Activated naive CD4-positive, alpha-beta T cell treated with anti-CD3 and anti-CD28 coated beads, Interleukin-2, amount 10 ng/mL, durations not matched to agents 7 days and 5 days (primary cell): ENCODE measurements at places on chromosomes 11 and 22.

DNA sequence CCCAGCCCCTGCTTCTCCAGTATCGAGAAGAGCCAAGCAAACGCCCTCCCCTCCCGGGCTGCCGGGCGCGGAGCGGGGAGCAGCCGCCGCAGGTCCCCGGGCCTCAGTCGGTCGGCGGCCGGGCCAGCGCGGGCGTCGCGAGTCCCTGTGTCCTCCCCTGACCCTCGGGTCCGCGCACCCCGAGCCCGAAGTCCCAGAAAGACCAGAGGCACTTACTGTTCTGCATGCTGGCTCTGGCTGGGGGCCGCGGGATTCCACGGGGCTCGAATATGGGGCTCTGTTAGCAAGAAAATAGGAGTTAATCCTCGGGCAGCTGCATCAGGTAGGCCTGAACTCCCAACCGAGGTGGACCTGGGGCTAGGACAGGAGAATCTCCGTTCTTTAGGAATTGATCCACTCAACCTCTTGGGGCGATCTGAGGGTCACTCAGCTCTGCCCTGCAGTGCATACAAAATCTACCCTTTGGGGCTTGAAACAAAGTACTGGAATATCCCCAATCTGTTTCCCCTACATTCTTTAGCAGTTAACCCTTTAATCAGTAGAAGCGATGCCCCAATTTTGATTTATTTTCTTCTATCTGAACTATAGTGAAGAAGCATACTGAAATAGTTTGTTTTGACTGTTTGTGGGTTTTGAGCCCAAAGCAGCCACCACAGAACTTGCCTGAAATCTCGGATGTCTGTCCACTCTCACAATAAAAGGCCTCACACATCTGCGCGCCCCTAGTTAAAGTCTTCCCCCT lies 4.8 kb downstream of the PAX6 start:
- H3K27me3 ChIP-seq: peaks cover 97% of the 10 kb centered on the region
- no peak overlapping the region for H3K4me3 ChIP-seq

DNA sequence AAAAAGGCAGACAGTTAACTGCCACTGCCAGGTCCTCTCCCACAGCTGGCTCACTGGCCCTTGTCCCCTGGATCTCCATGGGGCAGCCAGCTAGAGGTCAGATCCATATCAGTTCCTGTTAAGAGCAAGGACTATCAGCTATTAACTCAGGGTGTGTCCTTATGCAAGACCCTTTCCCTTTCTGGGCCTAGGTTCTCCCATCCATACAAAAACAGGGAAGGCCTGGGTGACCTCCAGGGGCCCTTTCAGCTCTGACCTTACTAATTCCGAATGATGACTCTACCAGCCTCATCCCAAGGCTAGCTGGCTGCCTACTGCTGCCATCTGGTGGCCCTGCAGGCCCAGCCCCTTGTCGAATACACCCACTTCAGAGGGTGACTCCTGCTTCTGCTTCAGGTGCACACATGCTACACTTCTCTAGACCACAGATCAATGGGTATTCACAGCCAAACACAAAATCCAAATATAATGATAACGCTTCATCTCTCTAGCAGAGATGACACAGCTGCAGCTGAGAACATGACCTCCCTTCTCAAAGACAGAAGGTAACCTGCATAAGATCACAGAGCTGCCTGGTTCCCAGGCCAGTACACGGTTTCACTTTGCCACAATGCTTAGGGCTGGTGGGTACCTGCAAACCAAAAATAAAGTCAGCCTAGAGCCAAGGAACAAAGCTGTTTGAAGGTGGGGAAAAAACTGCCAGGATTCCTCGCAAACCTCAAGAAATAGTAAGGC lies 34.1 kb downstream of the SERGEF start:
- no peak overlapping the region for H3K4me3 ChIP-seq
- no peak overlapping the region for H3K27ac ChIP-seq
- peaks cover 7% of the 10 kb centered on the region for H3K36me3 ChIP-seq
- H3K27me3 ChIP-seq: no peaks in the 10 kb centered on the region

- no peak overlapping the region for H3K27ac ChIP-seq
- peaks cover 13% of the 10 kb centered on the region for H3K36me3 ChIP-seq
- no peaks in the 10 kb centered on the region for H3K27me3 ChIP-seq
These were observed 24.4 kb downstream of the AASDHPPT start for GRCh38 chr11:106101819-106102218.

DNA sequence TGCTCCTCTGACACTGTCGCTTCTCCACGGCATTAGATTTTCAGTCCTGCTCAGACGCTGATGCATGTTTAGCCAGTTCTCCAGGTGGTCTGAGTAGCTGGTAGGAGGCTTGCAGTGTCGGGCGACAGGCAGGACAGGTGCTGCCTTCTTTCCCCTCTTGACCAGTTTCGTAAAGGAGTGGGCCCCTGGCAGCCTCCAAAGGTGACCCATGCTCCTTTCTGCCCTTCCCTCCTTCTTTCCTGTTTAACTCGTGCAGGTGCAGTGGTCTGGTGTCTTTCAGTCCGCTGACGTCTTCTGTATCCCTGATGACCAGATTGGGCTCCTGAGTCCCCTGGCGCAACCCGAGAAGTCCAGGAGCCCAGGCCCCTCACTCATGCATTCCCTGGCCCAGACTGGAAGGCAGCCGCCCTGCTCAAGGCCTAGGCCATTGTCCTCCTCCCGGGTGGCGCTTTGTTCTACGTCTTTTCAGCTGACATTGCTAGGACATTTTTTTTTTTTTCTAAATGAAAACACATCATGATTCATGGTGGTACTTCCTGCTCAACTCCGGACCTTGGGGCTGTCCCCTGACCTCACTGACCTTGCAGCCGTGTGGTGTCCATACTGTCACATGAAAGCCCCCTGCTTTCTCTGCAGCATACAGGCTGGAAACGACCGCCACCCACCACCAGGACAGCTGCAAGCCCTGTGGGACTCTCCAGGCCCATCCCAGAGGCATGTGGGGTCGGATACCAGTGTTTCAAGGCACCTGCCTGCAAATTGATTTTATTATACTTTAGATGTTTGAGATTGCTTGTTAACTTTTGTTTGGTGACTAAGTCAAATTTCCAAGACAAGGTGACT lies 25.5 kb upstream of the TXNRD2 start:
- no peak overlapping the region for H3K4me3 ChIP-seq
- DNase-seq: no peak
- H3K27me3 ChIP-seq: no peaks in the 10 kb centered on the region
- H3K27ac ChIP-seq: no peak overlapping the region
- peaks cover 8% of the 10 kb centered on the region for H3K4me1 ChIP-seq
- H3K36me3 ChIP-seq: peaks cover 6% of the 10 kb centered on the region

GRCh38 chr22:37211866-37212173 lies 457 bp downstream of the SSTR3 start:
- no peak for DNase-seq
- H3K4me3 ChIP-seq: no peak overlapping the region
- H3K27ac ChIP-seq: no peak overlapping the region
- peaks cover 15% of the 10 kb centered on the region for H3K36me3 ChIP-seq
- H3K4me1 ChIP-seq: peaks cover 40% of the 10 kb centered on the region

DNA sequence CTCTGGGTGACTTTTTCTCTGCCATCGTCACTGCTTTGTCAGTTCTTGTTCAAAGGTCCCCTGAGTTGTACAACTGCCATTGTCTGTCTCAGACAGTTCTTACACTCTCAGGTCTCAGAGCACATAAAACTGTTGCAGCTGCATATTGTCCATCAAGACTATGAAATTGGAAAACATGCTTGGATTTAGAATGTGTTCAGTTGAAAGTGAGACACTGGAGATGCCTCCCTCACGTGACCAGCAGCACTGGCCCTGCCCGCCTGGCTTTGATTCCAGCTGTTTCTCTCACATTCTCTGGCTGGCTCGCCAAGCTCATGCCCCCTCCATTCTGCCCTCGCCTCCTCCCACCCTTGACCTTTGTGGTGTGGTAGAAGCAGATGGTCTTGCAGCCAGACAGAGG lies 244.2 kb downstream of the NTM start:
- H3K4me3 ChIP-seq: no peak overlapping the region
- no peaks in the 10 kb centered on the region for H3K36me3 ChIP-seq
- H3K27ac ChIP-seq: no peak overlapping the region
- no peak for DNase-seq
- H3K27me3 ChIP-seq: no peaks in the 10 kb centered on the region
- no peaks in the 10 kb centered on the region for H3K4me1 ChIP-seq

DNA sequence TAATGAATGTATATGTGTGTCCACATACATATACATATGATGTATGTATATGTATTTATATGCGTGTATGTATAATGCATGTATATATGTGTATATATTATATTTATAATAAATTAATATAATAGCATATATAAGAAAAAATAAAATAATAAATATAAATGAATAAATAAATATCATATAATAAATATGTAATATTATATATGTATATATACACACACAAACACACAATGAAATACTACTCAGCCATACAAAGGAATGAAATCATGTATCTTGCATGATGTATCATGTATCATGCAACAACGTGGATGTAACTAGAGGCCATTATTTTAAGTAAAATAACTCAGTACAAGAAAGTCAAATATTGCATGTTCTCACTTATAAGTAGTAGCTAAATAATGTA lies 788.7 kb upstream of the CHORDC1 start:
- no peaks in the 10 kb centered on the region for H3K4me1 ChIP-seq
- H3K4me3 ChIP-seq: no peak overlapping the region
- DNase-seq: no peak

DNA sequence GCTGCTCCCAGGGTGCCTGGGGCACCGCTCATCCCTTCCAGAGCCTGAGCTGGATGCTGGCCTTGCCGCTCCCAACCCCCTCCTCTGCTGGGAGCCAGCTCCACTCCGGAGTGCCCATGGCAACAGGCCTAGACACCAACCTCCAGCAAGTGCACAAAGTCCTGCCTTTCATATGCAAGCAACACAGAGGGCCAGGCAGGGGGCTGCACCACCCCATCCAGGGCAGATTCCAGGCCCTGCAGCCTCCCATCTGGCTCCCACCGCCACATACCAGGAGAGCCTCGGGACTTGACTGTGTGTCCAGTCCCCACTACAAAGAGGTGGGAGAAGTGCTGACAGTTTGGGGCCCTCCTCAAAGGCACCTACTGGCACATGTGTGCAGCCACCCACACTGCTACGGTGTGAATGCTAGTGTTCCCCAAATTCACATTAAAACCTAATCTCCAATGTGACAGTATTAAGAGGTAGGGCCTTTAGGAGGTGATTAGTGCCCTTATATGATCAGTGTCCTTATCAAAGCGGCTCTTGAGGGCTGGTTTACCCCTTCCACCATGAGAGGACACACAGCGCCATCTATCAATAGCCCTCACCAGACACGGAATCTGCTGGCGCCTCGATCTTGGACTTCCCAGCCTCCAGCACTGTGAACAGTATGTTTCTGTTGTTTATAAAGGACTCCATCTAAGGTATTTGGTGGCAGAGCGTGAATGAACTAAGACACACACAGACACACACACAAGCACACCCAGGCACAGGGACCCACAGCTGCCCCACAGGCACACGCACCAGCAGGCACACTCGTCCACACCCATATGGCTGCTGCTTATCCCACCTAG lies 16.2 kb downstream of the ARVCF start:
- no peak overlapping the region for H3K4me3 ChIP-seq
- H3K27me3 ChIP-seq: peaks cover 36% of the 10 kb centered on the region
- H3K27ac ChIP-seq: no peak overlapping the region
- no peaks in the 10 kb centered on the region for H3K36me3 ChIP-seq
- no peak for DNase-seq
- no peaks in the 10 kb centered on the region for H3K4me1 ChIP-seq

- H3K4me1 ChIP-seq: no peaks in the 10 kb centered on the region
- no peaks in the 10 kb centered on the region for H3K27me3 ChIP-seq
These were observed 185.3 kb downstream of the BRD1 start for GRCh38 chr22:49642331-49642730.

DNA sequence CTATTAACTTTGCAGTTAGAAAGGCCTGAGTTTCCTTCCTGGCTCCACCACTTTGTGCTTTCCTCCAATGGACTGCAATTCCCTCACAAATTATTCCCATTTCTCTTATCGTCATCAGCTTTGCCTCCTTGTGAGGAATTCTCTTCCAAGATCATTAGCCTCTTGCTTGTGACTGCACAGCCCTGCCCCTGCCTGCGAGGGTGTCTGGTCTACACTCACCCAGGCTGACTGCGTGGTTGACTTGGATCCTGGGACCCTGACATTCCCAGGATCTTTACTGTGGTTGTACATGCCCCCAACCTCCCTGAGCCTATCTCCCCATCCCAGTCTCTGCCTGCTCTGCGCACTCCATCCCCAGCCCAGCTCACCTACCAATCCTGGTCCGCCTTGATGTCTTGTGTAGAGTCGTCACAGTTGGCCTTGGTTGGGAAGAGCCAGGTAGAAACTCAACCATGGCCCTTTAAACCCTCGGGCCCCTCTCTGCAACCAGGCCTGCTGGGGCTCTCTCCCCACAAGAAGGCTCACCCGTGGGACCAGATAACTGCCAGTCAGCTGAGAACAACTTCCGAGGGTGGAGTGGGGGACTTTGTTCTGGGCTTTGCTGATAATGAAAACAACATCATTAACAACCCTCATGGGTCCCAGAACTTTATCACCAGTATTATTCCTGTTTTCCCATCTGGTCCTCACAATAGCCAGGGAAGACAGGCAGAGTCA lies at the start of gene OR2AT4:
TSS of gene OR2AT4 (minus strand) at position 421 of the 717 bp plus-strand sequence.
- no peaks in the 10 kb centered on the region for H3K4me1 ChIP-seq
- no peaks in the 10 kb centered on the region for H3K36me3 ChIP-seq
- no peak within 1 kb of the TSS for H3K4me3 ChIP-seq
- no peak for DNase-seq
- peaks cover 38% of the 10 kb centered on the region for H3K27me3 ChIP-seq

GRCh38 chr22:46451741-46452140 lies 85.7 kb downstream of the CELSR1 start:
- DNase-seq: no peak
- H3K27ac ChIP-seq: no peak overlapping the region
- peaks cover 17% of the 10 kb centered on the region for H3K27me3 ChIP-seq
- no peaks in the 10 kb centered on the region for H3K4me1 ChIP-seq

DNA sequence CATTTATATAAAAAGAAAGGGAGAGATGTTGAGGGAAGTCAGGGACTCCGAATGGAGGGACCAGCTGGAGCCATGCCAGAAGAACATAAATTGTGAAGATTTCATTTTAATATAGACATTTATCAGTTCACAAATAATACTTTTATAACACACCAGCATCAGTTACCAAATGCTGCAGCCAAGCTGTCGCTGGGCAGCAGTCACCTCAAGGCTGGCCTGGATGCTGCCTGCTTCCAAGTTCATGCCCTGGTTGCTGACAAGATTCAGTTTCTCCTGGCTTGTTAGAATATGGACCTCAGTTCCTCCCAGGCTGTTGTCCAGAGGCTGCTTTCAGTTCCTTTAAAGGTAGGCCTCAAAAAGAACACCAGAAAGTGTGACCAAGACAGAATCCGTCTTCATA lies 30.8 kb upstream of the ALDH3B2 start:
- no peak overlapping the region for H3K4me3 ChIP-seq
- H3K27ac ChIP-seq: no peak overlapping the region
- peaks cover 12% of the 10 kb centered on the region for H3K27me3 ChIP-seq
- DNase-seq: no peak
- no peaks in the 10 kb centered on the region for H3K4me1 ChIP-seq

DNA sequence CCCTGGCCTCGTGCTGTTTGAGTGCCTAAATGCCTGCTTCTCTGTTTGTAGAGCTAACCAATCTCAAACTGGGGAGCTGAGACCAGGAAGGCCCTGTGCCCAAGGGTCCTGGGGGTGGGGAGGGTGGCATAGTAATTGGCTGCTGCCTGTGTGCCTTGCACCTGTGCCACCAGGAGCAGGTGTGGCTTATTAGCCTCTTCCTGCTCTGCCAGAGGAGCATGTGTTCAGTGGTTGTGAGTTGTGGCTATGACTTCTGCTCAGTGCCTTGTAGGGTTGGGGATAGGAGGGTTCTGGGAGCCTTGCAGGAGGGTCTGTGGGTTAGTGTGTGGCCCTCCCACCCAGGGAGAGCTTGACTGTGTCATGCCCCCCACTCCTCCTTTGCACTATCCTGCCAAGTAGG lies 109.2 kb downstream of the ZBTB16 start:
- peaks cover 4% of the 10 kb centered on the region for H3K27me3 ChIP-seq
- no peak overlapping the region for H3K4me3 ChIP-seq
- peak overlapping the region; percentile 86 for H3K27ac ChIP-seq
- H3K36me3 ChIP-seq: peaks cover 13% of the 10 kb centered on the region
